Purkinje cell (primary cell): ENCODE measurements at places on chromosomes 1 and 21. TPM values are rescaled to one million over a fixed set of nuclear protein-coding genes. Genes with fewer than 3 reads are reported as not detected.

CTSE gene
- polyA plus RNA-seq: not detected in 2 replicates

TMIGD3 gene
- polyA plus RNA-seq: not detected in 2 replicates

SYT2 gene
- polyA plus RNA-seq: 21.8 and 30.2 TPM in 2 replicates

LCE1B gene
- polyA plus RNA-seq: not detected in 2 replicates

KLHL20 gene
- polyA plus RNA-seq: 16.8 and 29.7 TPM in 2 replicates

TPTE gene
- not detected in 2 replicates for polyA plus RNA-seq

PRRX1 gene
- 2.3 and 6.9 TPM in 2 replicates for polyA plus RNA-seq

TIE1 gene
- polyA plus RNA-seq: not detected in 2 replicates

FAM229A gene
- not detected in 2 replicates for polyA plus RNA-seq

CELA2A gene
- polyA plus RNA-seq: not detected in 2 replicates

MACO1 gene
- 8.3 and 11.9 TPM in 2 replicates for polyA plus RNA-seq

LCE1A gene
- polyA plus RNA-seq: not detected in 2 replicates

AGMAT gene
- 0.97 TPM in 1 of 2 replicates, not detected in the other for polyA plus RNA-seq

CDC42 gene
- polyA plus RNA-seq: 300 and 412 TPM in 2 replicates

C1orf94 gene
- not detected in 2 replicates for polyA plus RNA-seq

CAPN9 gene
- 0.09 TPM in 1 of 2 replicates, not detected in the other for polyA plus RNA-seq

SPRR4 gene
- not detected in 2 replicates for polyA plus RNA-seq

CFHR5 gene
- 0.34 TPM in 1 of 2 replicates, not detected in the other for polyA plus RNA-seq

PGLYRP3 gene
- polyA plus RNA-seq: not detected in 2 replicates
